Trophoblast cell (in vitro differentiated cells and primary cell): ENCODE measurements at places on chromosomes 7 and 10.

- DNase-seq, result no peak
Measured at GRCh38 chr10:106900016-106900652, 264.4 kb downstream of the SORCS1 start.

DNA sequence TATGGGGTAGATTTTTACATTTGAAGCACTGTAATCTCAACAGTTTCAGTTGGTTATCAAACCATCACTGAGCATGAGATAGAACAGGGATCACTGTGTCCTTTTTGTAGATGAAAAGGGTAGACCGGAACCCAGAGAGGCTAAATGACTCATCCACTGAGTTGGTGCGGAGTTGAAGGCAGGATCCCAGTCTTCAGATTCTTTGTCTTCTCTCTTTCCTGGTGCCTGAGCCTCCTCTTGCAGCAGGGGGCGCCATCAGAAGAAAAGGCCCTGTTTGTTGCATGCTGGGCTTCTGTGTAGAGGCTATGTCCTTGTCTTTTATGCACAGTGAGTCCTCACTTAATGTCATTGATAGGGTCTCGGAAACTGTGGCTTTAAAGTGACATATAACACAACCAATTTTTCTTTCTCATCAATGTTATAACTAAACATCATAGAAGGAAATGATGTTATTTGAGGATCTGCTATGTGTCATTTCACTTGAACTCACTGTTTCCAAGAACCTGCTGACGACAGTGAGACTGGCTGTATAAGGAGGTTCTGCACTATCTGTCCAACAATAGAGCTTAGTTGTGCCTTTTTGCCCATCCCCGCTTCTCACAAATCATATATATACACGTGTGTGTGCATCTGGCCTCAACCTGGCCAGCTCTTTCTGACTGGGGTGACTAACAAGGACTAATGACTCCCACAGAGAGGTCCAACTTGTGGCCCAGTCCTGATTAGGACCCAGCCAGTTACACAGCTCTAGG, 14.3 kb downstream of the ZNF282 start:
- peak; percentile 59 for DNase-seq

DNA sequence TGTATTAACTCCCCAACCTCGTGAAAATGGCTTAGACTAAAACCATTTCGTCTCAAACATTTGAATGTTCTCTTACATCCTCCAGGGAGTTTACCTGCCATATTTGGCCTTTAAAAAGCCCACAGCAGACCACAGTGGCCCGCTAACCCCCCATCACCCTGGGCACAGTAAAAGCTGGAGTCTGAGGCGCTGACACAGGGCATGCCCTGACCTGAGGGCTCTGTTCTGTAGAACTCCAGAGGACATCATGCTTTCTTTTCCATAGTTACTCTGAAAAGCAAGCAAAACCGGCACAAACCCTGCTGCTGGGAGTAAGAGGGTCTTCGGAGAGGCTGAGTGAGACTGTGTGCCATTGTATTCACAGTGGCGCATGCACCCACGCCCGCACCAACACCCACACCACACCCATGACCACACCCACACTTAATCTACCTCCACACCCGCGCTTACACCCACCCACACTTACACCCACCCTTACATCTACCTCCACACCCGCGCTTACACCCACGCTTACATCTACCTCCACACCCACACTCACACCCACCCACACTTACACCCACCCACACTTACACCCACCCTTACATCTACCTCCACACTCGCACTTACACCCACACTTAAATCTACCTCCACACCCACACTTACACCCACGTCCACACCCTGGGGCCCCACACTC, 32.1 kb downstream of the LRRC27 start:
- no peak for DNase-seq

- no peak for DNase-seq
Measured at GRCh38 chr10:45373003-45373575, 927 bp upstream of the ALOX5 start.

DNA sequence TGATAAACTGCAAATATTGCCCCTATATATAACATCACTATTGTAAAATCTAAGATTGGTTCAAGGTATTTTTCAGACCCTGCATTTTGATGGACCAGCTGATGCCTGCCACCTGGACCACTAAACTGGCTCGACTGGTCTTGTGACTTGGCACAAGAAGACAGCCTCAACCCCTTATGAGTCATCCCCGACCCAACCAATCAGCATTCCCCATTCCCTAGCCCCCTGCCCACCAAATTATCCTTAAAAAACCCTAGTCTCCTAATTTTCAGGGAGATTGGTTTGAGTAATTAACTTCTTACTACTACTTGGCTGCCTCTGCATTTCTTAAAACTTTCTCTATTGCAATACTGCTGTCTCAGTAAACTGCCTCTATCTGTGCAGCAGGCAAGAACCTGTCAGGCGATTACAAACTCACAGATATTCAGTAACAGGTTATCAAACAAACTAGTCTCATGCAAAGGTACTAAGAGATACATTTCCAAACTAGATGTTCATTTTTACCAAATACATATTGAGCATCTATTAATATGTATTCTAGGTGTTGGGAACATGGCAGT, 5.5 kb downstream of the CCDC186 start:
- peak; percentile 43 for DNase-seq

GRCh38 chr10:131556897-131557495, 245.5 kb upstream of the TCERG1L start:
- DNase-seq, result no peak

DNA sequence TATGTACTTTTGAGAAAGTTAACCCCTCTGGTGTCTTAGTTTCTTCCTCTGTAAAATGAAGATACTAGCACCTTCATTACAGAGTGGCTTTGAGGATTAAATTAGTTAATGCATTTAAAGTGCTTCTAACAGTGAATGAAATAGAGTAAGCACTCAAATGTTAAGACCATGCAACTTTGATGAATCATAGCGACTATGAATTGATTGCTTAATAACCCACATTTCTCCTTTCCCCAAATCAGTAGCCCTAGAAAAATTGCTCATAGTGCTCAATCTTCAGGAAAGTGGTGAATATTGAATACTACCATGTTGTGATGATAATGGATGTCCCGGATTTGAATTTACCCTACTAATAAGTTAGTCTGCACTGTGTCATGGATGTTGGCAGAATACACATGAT, 48.1 kb downstream of the CD36 start:
- no peak for DNase-seq

- DNase-seq, result peak; percentile 60
Measured at GRCh38 chr7:27155816-27156507, 513 bp downstream of the HOXA7 start.

DNA sequence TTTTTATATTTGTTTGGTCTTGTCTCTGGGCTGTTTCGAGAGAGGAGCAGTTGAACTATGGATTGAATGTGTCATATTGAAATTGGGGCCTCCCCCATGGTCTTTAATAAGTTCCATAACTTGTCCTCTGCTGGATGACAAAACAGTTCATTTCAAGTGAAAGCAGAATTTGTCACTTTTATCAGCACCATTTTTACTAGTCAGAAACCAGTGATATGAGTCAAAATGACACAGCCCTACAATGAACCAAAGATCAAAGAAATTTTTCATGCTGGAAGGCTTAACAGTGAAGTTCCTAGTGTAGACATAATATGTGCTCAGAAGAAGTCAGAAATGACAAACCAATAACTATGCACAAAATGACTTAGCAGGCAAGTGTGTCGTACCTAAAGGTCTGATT, 133.6 kb upstream of the VWC2 start:
- no peak for DNase-seq

- DNase-seq, result peak; percentile 76
Measured at GRCh38 chr10:50316695-50317648, 65.7 kb upstream of the ASAH2 start.

DNA sequence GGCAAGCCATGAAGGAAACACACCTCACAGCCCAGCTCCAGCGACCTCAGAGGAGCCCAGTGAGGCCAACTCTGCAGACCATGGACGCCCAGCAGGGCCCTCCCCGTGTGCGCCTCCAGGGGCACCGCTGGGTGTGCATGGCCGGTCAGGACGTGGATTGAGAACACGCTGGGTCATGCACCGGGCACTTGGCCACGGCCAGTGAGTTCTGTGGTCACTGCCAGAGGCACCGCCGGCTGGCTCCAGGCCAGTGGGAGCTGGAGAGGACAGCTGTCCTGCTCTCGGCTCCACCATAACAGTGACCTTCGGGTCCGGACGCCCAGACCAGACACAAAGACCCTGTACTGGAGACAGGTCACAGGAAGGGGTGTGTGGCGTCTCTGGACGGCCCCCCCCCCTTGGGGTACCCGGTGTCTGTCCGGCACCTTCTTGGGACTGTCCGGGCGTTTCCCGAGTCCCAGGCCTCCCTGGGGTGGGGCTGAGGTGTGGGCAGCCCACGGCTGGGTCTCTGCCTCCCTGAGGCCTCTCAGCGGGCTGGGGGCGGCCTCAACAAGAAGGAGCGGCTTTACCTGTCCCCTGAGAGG, 50.4 kb upstream of the NKX6-2 start:
- DNase-seq, result no peak

DNA sequence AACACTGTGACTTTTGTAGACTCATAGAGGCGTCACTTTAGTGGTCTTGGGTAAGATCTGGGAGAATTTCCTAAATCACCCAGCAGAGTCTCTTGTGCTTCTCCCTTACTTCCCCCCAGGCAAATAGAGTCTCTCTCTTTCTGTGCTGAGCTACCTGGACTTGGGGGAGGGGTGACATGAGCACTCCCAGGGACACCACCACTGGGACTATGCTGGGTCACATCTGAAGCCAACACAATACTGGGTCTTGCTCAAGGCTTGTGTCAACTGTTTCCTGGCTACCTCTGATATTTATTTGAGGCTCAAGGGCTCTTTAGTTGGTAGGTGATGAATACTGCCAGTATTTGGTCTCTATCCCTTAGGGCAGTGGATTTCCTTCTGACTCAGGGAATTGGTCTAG, 214.6 kb upstream of the TPK1 start:
- DNase-seq, result no peak

- DNase-seq, result no peak
Measured at GRCh38 chr10:132361581-132362101, 29.6 kb downstream of the LRRC27 start.

DNA sequence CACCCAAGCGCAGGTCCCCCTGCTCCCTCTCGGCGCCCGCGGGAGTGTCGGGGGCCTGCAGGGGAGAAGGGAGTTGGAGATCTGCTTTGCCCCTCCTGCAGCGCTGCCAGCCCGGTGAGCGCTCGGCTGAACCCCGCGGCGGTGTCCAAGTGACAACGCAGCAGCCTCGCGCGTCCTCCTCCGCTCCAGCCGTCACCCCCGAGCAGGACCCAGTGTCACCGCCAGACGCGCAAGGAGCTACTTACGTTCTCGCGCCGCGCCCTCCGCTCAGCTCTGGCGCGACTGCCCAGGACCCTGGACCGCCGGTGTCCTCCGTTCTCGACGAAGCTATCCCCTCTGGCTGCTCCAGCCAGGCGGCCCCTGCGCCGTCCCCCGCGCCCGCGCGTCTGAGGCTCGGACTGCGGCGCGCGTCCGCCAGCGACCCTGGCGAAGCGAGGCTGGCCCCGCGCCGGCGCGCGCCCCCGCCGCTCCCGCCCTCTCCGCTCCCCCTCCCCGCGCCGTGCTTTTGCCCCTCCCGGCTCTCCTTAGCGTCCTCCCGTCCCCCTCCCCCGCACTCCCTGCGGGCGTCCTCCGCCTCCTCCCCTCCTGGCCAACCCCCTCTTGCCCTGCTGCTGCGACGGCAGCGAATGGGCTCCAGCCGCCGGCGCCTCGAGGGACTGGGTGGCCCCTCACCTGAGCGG, at the start of gene NRCAM:
Gene NRCAM, minus strand, starts transcription at position 439 of the 680 bp plus-strand sequence. CDS start 216,372 bp downstream, outside the sequence.
- DNase-seq, result peak; percentile 38

DNA sequence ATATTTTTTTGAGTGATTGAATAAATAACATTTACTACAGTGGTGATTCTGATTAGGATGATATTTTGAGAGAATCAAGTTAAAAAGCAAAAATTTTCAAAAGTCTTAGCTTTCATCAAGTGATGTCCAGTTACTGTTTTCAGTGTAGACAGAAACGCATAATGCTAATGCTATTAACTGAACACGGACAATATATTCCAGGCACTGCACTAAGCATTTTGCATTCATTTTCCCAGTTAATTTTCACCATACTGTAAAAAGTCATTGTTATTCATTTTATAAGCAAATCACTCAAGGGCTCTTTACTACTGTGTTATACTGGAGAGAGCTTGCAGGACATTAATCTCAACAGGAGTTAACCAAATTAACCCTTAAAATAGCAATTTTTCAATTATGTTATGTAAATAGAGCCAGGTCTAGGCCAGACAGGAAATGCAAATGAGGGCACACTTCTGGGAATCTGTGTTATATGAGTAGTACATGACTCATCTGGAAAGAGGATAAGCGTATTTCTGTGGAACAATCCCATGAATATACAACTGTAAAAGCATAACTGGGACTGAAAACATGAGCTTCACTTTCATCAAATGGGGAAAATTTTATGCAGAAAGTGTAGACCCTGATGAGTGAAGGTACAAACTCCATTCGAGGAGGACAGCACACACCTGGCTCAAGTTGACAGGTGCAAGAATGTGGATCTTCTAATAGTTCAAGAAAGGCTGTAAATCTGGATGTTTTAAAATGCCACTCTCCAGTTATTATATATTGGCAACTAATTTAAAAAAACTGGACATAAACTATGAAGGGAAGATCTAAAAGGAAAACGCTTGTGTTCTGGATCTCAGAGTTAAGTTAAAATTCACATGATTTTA, 75.4 kb downstream of the ANK3 start:
- DNase-seq, result no peak

GRCh38 chr7:92282930-92283329, 37.2 kb downstream of the ANKIB1 start:
- no peak for DNase-seq
